ENCODE measurements at places on chromosomes 4 and X.

- DNase-seq: peak; percentile 55
Observed at GRCh38 chr4:146916479-146917076, 29.1 kb downstream of the TTC29 start.

DNA sequence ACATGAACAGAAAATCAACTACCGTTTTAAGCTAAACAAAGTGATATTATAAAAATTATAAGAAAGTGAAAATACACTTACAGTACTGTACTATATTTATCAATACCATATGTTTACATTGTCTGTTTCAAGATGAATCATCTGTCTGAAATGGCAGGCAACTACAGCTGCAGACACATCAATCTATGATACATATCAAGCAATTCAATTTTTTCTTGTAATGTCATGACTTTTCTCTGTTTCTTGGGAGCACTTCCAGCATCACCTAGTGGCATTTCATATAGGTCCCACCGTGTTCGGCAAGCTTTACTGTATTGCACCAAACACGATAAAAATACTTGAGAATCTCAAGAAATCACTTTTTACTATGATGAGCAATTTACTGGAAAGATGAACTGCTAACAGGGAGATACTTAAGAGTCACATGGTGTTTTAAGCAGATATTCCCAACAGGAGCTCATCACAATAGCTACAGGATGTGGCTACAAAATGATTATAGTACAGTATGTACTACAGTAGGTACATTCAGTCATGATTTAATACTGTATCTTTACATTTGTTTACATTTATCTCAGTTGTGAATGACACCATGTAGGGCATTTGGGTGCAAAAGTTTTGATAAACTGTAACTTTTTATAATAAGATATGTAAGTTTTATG lies 207.4 kb downstream of the ADAM29 start:
- DNase-seq: peak; percentile 31

DNA sequence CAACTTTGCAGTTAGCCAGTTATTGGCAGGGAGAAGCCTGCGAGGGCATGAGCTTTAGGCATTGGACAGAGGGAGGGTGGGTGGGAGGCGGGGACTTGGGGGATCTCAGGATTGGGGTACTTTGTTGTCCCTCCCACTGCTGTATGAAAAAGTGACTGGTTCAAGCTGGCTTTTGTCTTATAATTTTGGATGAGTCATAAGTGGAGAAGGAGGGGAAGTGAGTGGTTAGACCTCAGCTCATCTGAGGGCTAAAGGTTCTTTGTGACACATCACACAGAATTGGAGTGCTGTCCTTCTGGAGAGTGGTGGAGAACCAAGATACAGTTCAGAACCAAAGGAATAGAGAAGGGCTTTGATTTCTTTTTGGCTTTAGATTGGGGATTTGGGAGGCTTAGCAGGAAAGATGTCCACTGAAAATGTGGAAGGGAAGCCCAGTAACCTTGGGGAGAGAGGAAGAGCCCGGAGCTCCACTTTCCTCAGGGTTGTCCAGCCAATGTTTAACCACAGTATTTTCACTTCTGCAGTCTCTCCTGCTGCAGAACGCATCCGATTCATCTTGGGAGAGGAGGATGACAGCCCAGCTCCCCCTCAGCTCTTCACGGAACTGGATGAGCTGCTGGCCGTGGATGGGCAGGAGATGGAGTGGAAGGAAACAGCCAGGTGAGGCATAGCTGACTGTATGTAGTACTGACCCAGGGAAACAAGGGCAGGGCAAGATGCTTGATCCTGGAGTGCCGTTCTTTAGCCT lies at the start of gene SLC4A4:
Gene SLC4A4, plus strand, starts transcription at position 175 of the 748 bp plus-strand sequence.
- peak; percentile 4 for DNase-seq

DNA sequence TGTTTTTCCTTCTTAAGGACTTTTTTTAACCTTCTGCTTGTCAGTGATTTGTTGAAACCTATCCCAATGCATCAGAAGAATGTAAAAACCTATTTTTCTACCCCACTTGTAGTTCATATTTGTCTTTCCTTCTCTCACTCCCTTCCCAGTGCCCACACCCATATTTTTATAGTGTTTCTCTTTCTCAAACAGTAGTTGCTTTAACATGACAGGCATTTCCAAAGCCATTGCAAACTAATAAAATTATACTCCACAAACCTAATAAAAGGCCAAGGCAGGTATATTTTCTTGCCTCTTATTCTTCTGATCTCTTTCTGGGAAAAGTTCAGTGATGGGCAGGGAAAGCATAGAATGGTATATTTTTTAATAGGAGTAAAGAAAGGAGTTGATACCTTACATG lies 35.7 kb upstream of the FHDC1 start:
- no peak for DNase-seq

DNA sequence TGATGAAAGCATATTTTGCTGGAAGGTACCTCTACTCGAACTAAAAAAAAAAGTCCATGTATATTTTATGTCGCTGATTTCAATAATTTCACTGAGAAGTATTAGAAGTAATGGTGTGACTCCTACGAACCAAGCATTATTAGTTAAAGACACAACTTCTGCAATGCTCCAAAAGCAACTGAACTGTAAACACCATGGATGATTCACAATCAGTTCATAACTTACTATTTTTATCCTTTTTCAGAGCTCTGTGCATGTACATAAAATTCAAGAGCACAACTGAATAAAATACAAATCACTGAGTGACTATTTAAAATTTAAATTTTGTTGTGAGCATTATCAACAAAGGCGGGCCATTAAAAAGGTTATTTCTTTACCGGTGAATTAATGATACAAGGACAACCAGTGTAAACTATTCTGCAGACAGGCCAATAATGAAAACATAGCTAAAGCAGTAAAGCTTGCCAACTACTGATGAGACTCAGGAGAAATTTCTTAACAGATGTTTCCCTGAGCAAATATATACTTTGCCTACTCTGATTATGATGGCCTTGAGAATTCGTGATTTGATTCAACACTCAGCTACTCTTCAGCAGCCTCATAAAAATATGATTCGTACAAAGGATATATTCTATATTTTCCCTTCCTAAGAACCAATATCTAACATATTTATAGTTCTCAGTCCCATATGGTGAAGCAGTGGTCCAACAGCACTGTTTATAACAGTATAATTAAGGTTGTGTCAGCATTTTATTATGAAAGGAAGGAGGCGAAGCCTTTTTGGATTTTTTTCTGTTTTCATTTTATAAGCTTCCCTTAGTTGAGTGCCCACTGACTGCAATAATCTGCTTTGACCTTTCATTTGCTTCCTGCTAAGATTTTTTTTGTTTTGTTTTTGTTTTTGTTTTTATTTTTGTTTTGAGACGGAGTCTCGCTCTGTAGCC lies 62.8 kb upstream of the NEIL3 start:
- no peak for DNase-seq

GRCh38 chr4:181688432-181688831 lies 554.8 kb upstream of the TENM3 start:
- no peak for DNase-seq

DNA sequence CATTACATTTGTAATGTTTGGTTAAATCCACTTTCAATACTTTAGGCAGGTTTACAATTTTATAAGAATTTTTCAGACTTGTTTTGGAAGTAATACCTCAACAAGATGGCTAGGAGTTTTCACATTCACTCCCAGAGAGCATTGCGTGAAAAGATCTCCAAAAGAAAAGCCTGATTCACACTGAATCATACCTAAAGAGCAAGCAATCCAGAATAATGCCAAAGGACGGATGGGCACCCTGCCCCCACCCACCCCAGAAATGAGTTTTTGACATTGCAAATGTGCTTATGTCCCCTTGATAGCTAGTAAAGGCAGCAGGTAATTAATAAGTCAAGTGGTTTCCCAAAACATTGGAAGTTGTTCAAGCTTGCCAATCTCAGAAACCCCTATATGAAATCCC lies 557.7 kb upstream of the TENM3 start:
- no peak for DNase-seq

GRCh38 chrX:122196343-122196742 lies 987.7 kb upstream of the GRIA3 start:
- DNase-seq: no peak

- no peak for DNase-seq
Observed at GRCh38 chr4:174334628-174335027, 50.9 kb downstream of the CEP44 start.

- no peak for DNase-seq
Observed at GRCh38 chr4:97868097-97868496, 275.2 kb downstream of the STPG2 start.

DNA sequence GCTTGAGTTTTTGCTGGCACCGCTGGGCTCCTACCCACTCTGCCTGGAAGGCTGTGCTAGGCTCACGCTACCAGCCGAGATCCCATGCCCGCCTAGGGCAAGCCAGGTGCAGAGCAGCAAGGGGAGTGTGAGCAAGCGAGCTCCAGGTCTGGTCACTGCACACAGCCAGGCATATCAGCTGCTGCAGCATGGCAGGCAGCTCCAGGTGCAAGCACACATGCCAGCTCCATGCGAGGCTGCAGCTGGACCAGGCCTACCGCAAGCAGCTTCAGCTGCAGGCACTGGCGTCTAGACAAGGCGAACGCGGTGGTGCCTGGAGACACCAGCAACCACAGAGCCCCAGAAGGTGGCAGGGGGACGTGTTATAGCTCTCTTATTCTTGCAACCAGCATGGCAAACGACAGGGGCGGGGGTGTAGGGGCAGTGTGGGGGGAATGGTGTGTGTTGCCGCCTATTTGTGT lies 614.7 kb upstream of the EPHA5 start:
- DNase-seq: no peak

DNA sequence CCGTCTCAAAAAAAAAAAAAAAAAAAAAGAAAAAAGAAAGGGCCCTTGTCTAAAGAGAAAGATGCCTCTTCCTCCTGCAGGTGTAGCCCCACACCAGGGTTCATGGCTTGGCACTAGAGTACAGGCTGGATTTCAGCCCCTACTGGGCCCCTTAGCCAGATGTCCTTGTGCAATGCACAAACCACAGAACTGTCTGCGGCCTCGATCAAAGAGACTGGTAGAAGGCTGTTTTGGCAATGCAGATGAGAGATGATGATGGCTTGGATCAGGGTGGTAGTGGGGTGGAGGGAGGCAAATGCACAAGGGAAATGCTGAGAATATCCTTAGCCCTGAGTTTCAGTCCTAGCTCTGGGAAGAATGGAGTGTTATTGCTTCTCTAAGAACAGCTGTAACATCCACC lies 26.5 kb upstream of the TSR2 start:
- DNase-seq: no peak

DNA sequence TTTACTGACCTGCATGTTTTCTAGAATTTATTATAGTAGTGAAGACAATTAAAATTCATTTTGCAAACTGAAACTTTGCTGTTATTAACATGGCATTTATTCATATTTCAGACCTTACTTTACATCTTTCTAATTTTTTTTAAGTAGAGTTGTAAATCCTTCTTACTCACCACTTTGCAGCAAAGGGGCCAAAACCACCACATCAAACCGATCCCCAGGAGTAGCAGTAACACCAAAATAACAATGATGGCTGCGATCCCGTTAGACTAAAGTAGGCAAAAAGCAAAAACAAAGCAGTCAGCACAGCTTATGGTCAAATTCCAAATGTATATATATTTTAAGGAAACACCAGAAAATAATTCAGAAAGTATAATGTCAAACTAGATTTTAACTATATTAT lies 64.7 kb downstream of the ANTXR2 start:
- no peak for DNase-seq

GRCh38 chrX:10516781-10517322 lies 103.5 kb downstream of the MID1 start:
- DNase-seq: no peak

DNA sequence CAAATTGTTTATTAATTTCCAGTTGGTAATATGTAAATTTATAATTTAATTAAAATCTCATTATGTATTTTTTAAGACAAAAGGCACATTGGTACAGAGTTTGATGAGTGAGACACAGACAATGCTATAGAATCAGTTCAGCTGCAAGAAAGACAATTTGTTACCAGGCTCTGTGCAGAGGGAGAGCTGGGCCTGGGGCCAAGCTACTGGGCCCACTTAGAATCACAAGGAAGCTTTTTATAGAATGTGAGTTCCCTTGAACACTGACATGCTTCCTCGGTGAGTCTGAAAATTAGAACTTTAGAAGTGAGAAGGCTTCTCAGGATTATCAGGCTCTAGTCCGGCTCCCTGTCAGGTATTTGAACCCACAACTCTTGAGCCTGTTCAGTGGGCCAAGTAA lies 129.0 kb downstream of the AFF2 start:
- DNase-seq: no peak

DNA sequence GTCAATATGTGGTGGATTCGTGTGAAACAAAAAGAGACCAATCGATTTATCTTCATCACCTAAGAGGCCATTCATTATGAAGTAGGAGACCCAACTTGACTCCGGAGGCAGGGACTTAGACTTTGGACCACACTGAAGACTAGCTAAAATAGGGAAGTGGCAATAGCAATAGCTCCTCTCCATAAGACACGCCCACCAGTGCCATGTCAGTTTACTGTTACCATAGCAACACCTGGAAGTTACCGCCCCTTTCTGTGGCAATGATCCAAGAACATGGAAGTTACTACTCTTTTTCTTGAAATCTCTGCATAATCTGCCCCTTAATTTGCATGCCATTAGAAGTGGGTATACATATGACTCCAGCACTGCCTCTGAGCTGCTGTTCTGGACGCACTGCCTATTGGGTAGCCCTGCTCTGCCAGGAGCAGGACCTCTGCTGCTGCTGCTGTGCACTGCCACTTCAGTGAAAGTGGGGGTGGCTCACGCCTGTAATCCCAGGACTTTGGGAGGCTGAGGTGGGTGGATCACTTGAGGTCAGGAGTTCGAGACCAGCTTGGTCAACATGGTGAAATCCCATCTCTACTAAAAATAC lies 163.2 kb downstream of the PRKX start:
- no peak for DNase-seq

GRCh38 chrX:108297290-108297689 lies 140.9 kb downstream of the COL4A6 start:
- no peak for DNase-seq

- no peak for DNase-seq
Observed at GRCh38 chr4:2497931-2498330, 29.0 kb downstream of the RNF4 start.

- no peak for DNase-seq
Observed at GRCh38 chr4:2428496-2429213, 9.9 kb downstream of the CFAP99 start.

GRCh38 chr4:83569987-83570386 lies 34.1 kb downstream of the GPAT3 start:
- DNase-seq: no peak
